Suppressor macrophage (primary cell): ENCODE measurements at places on chromosomes 13 and 19.

- DNase-seq, result peak; percentile 95
These were observed 15.2 kb downstream of the STXBP2 start for GRCh38 chr19:7652061-7652641.

DNA sequence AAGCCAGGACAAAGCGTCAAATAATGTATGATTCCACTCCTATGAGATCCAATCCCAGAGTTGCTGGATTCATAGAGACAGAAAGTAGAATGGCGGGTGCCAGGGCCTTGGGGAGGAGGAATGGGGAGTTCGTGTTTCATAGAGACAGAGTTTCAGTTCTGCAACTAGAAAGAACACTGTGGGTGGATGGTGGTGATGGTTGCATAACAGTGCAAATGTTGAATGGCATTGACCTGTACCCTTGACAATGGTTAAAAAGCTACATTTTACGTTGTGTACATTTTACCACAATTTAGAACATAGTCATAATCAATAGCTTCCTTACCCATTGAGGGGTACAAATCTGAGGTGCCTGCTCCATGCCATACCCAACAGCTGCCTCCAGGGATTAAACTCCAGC is 33.4 kb downstream of the MBD3L2B start:
- peak; percentile 65 for DNase-seq

- peak; percentile 2 for DNase-seq
These were observed 17.4 kb downstream of the ZNF331 start for GRCh38 chr19:53555352-53555751.

GRCh38 chr19:54883228-54883627 is 9.2 kb downstream of the FCAR start:
- DNase-seq, result no peak

DNA sequence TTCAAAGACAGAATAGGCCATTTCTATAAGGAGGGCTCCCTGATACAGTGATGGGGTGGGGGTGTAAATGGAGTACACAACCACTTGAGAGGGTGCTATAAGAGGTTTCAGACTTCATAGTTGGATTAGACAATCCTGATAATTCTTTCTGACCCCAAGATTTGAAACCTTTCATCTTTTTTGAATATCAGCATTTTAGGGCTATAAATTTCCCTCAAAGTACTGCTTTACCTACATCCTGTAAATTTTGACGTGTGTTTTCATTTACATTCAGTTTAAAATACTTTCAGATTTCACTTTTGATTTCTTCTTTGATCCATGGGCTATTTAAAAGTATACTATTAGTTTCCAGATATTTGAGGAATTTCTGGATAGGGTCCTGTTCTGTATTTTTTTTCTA is 40.0 kb upstream of the SIN3B start:
- DNase-seq, result no peak

GRCh38 chr13:40923867-40924266 is 95.2 kb downstream of the ELF1 start:
- no peak for DNase-seq

DNA sequence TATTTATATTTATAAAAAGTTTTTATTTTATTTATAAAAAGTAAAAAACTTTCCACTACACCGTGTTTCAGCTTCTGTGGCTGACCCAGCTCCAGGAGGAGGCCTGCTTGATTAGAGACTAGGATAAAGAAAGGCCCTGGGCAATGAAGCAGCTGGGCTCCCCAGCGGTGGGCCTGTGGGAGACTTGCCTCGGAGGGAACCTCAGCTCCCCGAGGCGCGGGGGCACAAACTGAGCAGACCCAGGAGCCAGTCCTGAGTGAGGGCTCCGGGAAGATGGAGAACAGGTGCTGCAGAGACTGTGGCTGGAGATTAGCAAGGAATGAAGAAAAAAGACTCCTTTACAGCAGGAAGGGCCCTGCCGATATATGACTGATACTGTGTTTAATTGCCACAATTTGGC is 63.8 kb upstream of the GJB6 start:
- DNase-seq, result no peak

DNA sequence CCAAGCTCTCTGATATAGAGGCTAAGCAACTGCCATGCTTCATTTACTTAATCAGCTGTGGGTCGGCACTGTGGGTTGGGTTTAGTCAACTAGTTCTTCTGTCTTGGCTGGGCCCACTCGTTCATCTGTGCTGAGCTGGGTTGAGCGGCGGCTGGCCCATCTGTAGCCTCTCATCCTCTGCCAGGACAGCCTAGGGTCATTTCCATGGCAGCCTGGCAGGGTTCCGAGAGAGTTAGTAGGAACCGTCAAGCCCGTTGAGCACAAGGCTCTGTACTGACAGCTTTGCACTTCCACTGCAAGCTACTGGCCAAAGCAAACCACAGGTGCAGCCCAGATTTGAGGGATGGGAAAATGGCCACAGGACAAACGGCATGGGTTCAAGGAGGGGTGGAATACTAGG is 6.6 kb upstream of the ZNF835 start:
- DNase-seq, result no peak
